Frontal cortex (tissue), 4 donors: ENCODE measurements at places on chromosomes 7 and 10. TPM values are rescaled to one million over a fixed set of nuclear protein-coding genes. Genes with fewer than 3 reads are reported as not detected.

- DNase-seq = no peak
These were observed 21.6 kb upstream of the TRIL start for GRCh38 chr7:28979776-28980175.

The PCDH15 gene
- total RNA-seq = 6.1 TPM

GRCh38 chr7:120802751-120803150, 55.2 kb downstream of the TSPAN12 start:
- DNase-seq = no peak

GRCh38 chr10:116169782-116170445, 103.1 kb downstream of the GFRA1 start:
- DNase-seq = no peak

DNA sequence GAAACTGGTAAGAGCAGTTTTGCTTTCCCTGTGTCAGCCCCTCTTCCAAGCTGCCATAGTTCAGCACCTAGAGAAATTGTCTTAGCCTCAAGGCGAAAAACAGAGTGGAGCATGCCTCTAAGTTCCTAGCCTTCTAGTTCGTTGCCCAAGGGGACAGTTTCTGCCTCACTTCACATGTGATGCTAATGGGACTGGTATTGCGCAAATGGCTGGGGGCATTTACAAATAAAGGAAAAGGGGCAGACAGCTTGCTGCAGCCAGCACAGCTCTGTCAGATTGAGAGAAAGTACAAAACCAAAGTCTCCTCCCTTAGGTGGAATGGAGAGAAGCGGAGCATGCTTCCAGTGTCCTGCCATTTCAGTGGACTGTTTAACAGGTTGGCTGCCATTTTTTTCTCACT, 567.7 kb downstream of the ETV1 start:
- DNase-seq = no peak

GRCh38 chr7:65475734-65476319, 102.2 kb downstream of the ZNF92 start:
- DNase-seq = no peak

- no peak for DNase-seq
These were observed 387.2 kb downstream of the CNTNAP2 start for GRCh38 chr7:146503844-146504243.

The ELAPOR2 gene
- total RNA-seq = 21.6 TPM

GRCh38 chr7:39098506-39098905, 120.8 kb downstream of the POU6F2 start:
- no peak for DNase-seq

- DNase-seq = no peak
These were observed 215.5 kb downstream of the LRRTM3 start for GRCh38 chr10:67141300-67141699.

- DNase-seq = no peak
These were observed 4.8 kb upstream of the TRDMT1 start for GRCh38 chr10:17206210-17206709.
